ENCODE measurements at places on chromosomes 6 and 20.

DNA sequence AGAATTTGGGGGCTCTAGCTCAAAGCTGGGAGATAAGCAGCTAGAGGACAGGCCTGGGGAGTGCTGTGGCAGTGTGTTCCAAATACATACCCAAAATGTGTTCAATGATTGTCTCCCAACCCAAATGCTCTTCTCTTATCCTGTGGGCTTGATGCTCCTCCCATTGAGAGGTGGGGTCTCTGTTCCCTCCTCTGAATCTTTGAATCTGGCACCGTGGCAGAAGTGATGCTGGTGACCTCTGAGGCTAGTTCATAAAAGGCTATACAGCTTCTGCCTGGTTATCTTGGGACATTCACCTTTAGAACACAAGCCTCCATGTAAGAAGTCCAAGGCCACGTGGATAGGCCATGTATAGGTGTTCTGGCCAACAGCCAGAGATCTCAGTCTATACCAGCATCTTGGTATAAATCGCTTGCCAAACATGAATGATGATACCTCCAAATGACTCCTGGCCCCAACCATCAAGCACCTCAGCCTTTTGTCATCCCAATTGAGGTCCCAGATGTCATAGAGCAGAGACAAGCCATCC, 15.9 kb upstream of the MYBL2 start:
- no peak for DNase-seq

DNA sequence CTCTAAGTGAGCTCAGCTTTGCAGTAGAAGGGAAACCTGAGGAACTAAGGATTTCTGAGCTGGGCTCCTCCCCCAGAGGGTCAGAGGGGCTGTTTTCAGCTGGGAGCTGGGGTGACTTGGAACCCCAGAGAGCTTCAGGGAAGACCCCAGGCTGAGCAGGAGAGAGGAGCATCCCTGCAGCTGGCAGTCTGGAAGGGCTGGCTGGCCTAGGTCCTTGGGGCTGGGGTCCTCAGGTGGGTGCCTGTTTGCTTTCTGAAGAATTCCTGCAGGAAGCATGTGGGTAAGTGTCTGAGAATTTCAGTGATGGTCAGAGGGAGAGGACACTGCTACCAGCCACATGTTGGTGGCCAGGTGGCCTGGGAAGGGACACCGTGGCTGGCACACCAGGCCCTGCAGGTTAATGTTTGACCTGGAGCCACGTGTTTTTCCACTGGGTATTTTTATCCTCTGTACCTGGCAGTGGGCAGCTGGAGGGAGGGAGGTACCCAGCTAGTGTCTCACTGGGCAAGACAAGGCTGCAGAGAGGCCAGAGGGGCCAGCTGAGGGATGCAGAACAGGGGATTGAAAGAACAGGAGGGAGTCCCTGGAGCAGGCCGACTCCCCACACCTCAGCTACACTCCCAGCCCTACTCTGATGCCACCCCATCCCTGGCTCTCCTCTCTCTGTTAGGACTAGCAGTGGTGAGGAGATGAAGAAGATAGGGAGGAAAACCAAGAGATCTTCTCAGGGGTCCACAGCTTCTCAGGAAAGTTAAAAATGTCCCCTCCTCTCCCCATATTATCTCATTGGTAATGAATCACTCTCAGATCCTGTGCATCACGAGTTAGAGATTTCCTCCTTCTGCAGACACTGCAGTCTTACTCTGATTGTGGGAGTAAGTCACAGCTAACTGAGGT, 143.6 kb downstream of the VEGFA start:
- no peak for DNase-seq

DNA sequence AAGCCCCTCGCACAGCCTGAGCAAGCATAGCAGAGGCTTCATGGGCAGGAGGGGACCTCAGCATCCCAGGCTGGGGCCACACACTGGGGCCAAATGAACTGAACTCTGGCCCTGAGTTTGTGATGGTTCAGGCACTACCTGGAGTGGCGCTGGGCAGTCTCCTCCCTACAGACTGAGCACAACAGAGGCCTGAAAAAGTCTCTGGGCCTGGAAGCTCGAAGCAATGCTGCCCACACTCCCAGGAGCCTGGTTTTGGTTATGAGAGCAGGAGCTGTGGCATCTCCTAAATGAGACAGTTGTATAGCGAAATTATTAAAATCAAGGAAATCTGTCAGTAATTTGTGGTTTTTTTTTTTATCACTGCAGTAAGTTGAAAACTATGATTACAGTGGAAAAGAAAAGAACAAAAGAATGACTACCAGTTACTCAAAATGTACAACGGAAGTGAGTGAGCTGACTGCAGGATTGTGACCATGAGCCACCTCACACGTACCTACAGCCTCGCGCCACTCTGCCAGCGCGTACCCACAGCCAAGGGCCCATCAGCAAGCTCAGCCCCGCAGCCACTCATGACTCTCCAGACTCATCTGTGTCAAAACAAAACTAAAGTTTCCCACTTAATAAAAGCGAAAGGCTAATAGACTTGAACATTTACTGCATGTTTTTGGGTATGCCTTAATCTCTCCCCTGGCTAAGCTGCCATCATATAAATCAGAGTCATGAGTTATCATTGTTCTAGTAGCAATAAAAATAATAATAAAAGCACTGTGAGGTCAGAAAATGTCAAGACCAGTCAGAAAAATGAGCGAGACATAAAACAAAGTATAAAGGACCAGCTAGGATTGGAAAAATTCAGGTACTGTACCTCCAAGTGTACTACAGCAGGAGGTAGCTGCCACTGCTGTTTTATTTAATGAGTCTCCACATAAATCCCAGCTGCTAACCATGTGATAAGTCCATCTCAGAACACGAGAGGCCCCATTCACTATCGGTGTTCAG, 177.0 kb downstream of the FOXC1 start:
- no peak for DNase-seq

- no peak for DNase-seq
These were observed 62.8 kb downstream of the TCP11 start for GRCh38 chr6:35078226-35078850.

DNA sequence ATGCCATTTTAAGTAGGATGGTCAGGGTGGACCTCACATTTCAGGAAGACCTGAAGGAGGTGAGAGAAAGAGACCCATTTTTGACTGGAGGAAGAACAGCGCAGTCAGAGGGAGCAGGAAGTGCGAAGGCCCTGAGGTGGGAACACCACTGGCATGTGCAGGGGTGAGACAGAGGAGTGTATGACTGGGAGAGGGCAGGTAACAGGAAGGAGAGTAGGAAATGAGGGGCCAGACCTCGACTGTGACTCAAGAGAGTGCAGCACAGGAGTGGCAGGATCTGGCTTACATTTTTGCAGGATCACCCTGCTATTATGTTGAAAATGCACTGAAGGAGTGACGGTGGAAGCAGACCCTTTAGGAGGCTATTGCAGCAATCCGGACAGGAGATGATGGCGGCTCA, 117.7 kb upstream of the CDYL start:
- DNase-seq = no peak

DNA sequence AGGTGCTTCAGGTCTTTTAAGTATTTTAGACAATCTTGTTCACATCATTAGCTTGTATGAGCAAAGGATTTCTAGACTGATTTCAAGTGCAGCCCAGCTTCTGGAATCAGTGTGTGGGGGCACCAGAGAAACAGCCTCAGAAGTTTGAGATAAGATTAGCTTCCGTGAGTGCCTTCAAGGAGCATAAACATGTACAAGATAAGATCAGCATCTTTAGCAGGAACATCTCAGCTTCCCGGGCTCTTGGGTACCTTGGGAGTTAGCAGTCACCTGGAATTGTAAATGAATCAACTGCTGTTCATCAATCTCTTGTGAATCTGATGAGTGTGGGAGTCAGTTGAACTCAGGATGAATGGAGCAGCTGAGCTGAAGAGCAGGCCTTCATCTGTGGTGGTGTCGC, 12.0 kb upstream of the CITED2 start:
- DNase-seq = no peak

DNA sequence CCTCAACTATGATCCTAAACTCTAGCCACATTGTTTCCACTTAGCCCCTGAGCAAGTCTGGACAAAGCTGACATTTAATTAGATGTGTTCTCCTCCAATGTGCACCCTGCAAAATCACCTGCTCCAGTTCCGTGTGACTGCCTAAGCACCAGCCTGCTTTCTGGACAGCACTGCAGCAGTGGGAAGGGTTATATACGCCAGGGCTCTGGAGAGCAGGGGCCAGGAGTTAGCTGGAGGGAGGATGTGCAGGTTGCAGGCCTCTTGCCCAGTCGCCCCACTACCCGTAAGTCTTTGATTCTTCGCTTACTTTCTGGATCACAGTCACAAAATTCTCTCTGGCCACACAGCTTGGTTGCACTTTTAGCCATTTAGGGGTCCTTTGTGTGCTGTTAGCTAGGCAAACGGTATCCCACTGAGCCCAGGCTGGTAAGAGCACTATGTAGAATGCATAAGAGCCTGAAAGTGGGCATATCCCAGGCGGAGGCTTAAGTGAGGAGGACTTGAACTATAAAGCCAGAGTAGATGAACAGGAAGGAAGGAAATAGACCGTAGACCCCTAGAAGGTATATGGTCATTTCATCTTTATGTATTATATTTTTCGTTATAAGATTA, 10.7 kb upstream of the PLEKHG1 start:
- no peak for DNase-seq

- no peak for DNase-seq
These were observed 54.5 kb upstream of the HMGCLL1 start for GRCh38 chr6:55633471-55633870.

GRCh38 chr6:1817033-1817761, 207.5 kb downstream of the FOXC1 start:
- no peak for DNase-seq

GRCh38 chr20:19577692-19578091, 180.4 kb upstream of the RIN2 start:
- DNase-seq = no peak

DNA sequence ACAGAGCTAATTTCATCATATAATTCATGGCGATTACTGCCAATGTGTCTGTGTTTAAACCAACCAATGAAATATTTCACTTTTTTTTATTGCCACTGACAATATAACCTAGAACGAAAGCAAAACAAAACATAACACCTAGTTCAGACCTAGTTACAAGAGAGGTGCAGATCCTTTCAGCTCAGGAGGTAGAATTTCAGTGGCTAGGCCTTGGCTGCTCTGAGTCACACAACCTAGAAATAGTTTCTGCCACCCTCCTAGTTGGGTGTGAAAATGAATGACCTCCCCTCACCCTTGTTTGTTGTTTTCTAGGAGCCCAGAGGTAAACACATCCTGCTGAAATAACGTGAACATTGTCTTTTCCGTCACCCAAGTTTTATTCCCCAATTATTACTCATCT, 356.3 kb downstream of the HTR1B start:
- no peak for DNase-seq

- no peak for DNase-seq
These were observed 66.3 kb downstream of the PLCG1 start for GRCh38 chr20:41203660-41204059.

- no peak for DNase-seq
These were observed 1424.8 kb upstream of the EYS start for GRCh38 chr6:67131827-67132226.

DNA sequence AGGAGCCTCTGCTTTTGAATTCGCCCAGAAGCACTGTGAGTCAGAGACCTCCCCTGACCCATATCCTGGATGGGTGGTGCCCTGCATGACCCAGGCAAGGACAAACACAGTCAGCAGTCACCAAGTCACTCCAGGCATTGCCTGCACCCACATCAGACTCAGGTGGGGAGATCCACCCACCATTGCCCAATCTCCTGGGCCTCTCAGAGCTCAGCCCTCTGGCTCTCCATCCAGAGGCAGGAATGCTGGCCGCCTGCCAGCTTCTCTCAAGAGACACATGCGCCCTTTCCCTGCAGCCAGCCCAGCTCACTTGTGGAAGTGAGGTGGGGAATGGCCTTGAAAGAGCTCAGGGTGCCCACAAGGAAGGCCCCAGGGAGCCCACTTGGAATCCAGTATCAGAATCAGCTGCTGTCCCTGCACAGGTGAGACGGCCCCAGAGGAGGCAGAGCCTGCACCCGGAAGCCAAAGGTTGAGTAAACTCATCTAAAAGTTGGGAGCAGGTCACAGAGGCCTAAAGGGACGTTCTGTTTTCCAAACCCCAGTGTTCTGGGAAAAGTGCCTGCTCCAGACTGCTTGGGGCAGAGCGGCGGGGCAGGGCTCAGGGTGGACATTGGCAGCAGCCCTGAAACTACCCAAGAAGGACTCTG, 129.8 kb downstream of the PREX1 start:
- DNase-seq = no peak

GRCh38 chr6:72712910-72713309, 91.0 kb downstream of the KCNQ5 start:
- no peak for DNase-seq

DNA sequence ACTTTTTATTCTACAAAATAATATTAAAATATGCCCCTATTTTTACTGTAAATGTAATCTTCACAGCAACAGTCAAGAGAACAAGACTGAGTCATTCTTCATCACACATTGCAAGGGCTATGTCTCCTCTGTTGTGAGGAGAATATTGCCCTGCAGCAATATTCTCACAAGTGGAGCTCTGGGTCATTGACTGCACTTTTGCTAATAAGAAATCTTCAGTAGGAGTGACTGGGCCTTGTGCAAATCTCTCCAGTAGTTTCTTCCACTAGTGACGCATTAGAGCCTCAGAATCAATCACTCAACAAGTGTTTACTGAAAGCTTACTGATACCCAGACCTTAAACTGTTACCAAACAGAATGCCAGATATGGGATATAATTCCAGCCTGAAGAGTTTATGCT, 49.1 kb downstream of the LAMA2 start:
- no peak for DNase-seq

- DNase-seq = no peak
These were observed 120.3 kb downstream of the PXDC1 start for GRCh38 chr6:3631186-3631585.

DNA sequence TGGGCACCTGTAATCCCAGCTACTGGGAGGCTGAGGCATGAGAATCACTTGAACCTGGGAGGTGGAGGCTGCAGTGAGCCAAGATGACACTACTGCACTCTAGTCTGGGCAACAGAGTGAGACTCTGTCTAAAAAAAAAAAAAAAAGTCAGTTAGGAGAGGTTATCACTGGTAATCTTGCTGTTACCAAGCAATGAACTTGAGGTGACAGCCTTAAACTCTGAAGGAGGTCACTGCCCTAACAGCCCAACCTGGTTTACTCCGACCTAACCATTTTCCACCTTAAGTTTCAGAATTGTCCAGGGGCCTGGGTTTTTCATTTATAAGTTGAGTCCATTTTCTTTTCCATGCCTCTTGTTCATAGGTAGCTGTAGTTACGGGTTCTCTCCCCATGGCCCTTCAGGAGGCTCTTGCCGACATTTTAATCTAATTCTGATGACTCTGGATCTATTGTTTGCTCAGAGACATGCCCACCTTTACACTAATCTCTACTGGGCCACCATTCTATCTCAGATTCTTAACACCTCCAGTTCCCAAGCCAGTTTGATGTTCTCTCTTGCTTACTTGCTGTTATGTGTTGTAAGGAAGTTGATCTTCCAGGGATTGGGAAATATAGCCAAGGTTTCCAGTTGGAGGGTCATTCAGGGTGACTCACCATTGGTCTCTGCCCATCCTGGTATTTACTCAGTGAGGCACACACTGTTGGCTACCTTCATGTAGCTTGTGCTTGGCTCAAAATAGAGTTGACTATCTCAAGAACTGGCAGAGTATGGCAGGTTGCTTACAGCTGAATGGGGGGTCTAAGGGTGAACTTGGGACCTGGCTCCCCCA, 29.1 kb downstream of the SHLD1 start:
- DNase-seq = no peak
